NCI-H1930 (cell line): ENCODE measurements at places on chromosomes 7 and 10.

- no peak for DNase-seq
These were observed 100.7 kb downstream of the GNAI1 start for GRCh38 chr7:80235334-80235733.

GRCh38 chr7:40798613-40799012 lies 663.8 kb downstream of the SUGCT start:
- no peak for DNase-seq

GRCh38 chr10:60569681-60570080 lies 180.0 kb upstream of the ANK3 start:
- DNase-seq: no peak

GRCh38 chr7:24812305-24812945 lies 55.2 kb upstream of the GSDME start:
- peak; percentile 47 for DNase-seq
